ENCODE measurements at places on chromosomes 13 and 19. TPM values are rescaled to one million over a fixed set of nuclear protein-coding genes. Genes with fewer than 3 reads are reported as not detected.

DNA sequence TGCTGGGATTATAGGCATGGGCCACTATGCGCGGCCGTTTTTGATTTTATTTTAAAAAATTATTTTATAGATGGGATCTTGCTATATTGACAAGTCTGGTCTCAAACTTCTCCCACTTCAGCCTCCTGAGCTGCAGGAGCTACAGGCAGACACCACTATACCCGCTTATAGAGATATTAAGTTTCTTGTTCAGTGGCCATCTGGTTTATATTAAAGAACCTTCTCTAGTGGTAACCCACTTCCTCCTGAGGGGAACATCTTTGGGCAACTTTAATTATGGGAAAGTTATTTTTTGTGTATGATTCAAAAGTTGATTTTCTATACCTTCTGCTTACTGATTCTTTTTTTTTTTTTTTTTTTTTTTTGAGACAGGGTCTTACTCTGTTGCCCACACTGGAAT, 172.7 kb downstream of the KLF5 start:
- DNase-seq, result no peak

The CEACAM4 gene
- total RNA-seq, result 1.1 TPM

- DNase-seq, result no peak
Observed at GRCh38 chr13:81458170-81458569, 1117.2 kb upstream of the SPRY2 start.

DNA sequence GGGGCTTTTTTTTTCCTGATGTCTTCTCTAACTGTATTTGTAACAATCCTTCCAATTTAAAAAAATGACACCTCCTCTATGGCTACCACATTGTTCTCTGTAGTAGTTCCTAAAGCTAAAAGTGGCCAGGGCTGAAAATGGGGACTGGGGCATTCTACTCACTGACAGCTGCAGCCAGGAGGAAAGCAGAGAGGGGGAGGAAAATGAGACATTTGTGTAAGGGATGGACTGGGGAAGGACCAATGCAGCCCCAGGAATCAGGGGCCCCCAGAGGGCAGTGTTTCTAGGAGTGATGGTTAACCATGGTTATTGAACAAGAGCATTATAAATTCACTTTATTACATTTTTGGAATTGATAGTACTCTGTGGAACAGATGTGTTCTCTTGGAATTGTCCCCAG, 34.3 kb upstream of the C1QTNF9 start:
- no peak for DNase-seq

The TMEM255B gene
- total RNA-seq, result 13.3 TPM

The CLEC17A gene
- not detected for total RNA-seq

The ERICH6B gene
- not detected for total RNA-seq

- DNase-seq, result no peak
Observed at GRCh38 chr19:14814982-14815652, 19.9 kb downstream of the OR7A5 start.

DNA sequence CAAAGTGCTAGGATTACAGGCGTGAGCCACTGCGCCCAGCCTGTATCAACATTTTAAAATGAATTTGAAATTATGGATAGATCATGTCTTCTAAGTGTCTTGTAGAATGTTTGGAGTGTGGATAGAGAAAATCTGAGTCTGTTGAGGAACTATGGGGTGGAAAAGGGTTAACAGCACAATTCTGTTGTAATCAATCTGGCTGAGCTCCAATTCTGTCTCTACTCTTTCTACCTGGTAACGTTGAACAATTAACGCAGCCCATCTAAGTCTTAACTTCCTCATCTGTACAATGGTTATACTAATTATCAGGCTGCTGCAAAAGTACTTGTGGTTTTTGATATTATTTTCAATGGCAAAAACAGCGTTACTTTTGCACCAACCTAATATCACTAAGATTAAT, 4.1 kb downstream of the FPR2 start:
- DNase-seq, result no peak

DNA sequence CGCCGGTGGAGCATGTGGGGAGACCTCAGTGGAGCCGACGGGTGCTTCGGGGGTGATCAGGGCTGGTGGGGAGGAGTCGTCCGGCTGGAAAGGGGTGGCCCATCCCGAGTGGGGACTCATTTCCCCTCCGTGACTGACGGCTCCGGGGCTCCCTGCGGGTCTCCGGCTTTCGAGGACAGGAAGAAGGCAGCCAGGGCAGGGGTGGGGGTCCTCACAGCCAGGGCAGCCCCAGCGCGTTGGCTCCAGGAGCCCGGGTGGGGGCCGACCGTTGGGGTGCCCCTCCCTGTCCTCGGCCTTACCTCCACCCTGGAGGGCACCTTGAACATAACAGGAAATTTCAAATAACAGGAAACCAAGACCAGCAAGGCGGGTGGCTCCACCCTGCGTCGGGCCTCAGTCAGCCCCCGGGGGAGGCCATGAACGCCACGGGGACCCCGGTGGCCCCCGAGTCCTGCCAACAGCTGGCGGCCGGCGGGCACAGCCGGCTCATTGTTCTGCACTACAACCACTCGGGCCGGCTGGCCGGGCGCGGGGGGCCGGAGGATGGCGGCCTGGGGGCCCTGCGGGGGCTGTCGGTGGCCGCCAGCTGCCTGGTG, at the start of gene S1PR4:
S1PR4 (plus strand) TSS at position 393 of the 596 bp plus-strand sequence; CDS start at position 417, 24 bp downstream.
- no peak for DNase-seq

DNA sequence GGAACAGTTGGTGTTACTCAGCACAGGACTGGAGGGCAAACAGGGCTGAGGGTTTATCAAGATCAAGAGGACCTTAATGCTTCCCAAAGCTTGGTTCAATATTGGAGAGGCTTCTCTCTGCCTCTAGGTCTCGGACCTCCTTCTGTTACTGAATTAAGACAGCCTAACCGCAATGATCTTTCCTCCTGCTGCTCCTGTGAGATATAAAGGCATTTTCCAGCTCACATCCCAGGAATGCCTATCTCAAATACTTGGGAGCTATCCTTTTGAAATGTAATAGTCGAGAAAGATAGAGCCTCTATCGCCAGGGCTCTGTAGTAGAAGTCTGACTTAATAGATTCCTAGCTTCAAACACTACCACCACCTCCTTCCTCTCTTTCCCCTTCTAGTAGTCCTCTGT, 1475.0 kb downstream of the SLITRK1 start:
- no peak for DNase-seq

GRCh38 chr19:39918183-39918651, 16.2 kb downstream of the FCGBP start:
- DNase-seq, result no peak

The ZNF799 gene
- total RNA-seq, result 2.5 TPM

The ZNF737 gene
- 15.4 TPM for total RNA-seq

DNA sequence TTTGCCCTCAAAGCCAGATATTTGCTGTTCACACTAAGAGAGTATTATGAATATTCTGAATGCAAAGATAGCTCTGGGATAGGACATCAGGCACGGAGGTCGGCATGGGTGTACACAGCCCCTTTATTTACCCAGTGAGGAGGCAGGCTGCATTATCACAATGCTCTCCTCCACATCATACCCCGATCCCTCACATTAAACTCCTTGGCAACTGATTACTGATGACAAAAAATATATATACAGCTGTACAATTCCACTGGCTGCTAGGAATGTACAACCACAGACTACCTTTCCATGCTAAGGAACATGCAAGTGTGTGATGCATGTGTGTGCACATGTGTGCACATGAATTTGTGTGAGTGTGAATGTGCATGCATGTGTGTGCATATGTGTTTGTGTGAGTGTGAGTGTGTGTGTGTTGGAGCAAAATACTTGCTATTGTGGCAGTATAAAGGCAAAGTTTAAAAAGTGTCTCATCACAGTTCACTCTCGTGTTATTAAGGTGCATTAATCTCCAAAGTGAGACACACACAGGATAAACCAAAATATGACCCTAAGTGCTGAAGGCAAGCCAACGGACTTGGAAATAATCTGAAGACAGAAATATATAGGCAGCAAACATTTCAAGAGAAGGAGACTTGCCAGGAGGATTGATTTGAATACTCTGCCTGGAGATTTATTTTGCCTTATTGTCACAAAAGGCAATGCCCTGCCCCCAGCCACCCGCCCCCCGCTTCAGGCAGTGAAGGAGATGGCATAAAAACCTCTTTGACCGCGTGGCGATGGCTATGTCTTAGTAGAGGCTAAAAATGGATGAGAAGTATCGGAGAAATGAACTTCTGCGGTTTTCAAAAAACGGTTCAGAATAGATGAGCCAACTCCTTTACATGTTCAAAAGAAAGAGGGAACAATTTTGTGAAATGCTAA, 274.8 kb downstream of the TSHZ3 start:
- no peak for DNase-seq
